ENCODE measurements at places on chromosomes 11 and 22.
A peak's percentile ranks its signal among the peaks of the same experiment; 100 is the strongest.

DNA sequence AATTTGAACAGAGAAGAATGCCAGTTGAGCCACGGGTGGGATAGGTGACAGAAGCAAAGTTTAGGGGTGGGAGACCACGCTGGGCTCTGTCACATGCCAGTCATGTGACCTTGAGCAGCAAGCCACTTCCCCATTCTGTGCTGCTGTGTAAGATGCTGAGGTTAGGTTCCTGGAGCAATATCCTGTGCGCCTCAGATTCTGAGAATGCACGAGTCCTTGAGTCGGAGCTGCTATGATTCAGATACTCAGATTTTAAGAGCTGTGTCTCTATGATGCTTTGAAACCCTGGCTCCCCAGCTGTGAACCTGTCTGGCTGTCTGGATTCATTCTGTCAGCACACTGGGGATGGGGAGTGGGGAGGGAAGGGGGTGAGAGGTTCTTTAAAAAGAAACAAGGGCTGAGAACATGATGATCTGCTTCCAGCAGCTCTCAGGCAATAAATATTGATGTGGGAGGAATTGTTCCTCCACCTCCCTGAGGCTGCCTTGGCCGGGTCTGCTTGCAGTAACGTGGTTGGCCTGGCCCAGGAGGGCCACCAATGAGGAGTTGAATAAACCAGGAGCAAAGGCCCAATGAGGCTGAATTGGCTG, 24.0 kb downstream of the SLCO2B1 start:
- DNase-seq, result no peak

- no peak for DNase-seq
These were observed 112.3 kb upstream of the GRK3 start for GRCh38 chr22:25452116-25452700.

- DNase-seq, result no peak
These were observed 55.1 kb downstream of the CEP164 start for GRCh38 chr11:117382746-117383145.

DNA sequence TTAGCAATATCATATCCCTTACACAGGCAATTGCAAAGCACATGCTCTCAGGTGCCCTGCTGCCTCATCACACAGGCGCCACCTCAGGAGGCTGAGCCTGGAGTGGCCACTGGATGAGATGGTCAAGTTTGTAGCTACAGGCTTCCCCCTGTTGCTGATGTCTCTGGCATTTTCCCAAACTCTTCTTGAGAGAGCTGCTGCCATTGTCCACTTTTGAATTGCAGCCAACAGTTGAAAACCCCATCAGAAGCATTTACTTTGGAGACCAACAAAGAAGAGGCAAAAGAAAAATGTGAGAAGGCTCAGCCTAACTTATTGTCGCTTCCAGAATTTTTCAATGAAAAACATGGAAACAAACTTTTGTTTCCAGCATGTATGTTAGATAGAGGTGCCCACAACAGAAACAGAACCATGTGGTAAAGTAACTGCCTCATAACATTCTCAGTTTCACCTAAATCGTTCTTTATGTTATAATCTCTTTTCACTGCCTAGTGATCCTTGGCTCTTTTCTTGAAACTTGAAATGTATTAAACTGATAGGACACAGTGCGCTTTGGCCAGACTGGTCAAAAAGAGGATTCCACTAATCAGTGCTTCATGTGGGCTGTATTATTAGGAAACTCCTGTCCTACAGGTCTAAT, 47.6 kb upstream of the OR8B8 start:
- DNase-seq, result no peak

- no peak for DNase-seq
These were observed 14.4 kb downstream of the RNH1 start for GRCh38 chr11:492427-493226.

GRCh38 chr11:63829823-63830489, 9.0 kb upstream of the MARK2 start:
- no peak for DNase-seq

DNA sequence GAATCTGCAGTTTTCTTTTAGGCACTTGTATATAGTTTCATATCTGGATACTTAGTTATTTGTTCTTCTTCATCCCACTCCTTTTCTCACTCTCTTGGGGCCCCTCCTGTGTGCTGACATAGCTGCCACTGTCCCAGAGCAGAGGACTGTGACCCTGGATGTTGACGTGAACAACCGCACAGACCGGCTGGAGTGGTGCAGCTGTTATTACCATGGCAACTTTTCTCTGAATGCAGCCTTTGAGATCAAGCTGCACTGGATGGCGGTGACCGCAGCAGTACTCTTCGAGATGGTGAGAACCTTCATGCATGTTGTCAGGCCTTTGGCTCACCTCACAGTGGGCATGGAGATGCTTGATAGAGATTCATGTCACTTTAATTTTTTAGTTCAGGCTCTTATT, 50.9 kb upstream of the YWHAH start:
- no peak for DNase-seq

DNA sequence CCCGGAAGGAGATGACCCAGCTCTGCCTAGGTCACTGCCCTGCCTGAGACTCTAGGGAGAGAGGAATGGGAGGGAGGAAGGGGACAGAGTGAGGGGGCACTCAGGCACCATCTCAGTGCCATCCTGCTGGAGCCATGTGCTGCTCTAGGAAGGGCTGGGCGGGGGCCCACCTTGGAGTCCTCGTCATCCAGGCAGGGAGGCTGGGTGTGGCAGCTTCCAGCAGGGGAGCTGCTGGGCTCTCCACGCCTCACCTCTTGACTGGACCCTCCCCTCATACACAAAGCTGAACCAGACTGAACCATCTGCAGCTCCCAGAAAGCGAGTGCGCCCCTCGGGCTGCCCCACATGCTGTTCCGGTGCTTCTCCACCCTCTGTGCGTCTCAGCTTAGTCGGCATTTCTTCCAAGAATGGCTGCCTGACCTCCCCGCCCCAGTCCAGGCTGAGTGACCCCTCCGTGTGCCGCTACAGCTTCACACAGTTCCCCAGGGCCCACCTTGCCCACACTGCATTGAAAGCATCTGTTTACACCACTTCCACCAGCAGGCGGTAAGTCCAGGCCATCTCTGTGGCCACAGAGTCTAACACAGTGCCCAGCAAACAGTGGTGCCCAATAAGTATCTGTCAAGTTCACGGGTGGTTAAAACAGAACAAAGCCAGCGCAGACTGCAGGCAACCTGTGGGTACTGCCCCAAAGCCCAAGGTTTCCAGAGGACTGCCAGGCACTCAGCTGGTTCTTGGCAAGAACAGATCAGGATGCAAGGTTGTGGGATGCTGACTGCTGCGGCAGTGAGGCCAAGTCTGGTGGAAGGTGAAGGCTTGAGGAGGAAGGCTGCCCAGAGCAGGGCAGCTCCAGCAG, 9.4 kb upstream of the TRIM29 start:
- DNase-seq, result no peak

DNA sequence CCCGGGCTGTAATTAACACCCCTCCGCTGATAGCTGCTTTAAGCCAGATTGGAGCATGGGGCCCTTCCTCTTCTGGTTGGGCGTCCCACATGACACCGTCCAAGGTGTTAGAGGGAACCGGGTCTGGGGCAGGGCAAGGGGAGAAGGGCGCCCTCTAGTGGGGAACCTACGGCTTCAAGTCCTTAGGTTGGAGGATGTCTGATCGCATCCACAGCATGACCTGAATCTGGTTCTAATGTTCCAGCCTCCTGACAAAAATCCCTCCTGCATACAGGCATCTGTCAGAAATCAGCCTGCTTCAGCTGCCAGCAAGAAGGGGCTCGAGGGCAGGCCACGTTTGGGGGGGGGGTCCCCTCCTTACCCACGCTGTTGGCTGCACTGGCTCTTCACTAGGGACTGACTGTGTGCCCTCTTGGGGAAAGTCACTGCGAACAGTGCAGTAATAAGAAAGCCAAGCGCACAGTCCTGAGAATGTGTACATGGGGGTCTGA, 94.2 kb upstream of the TBCEL start:
- no peak for DNase-seq

DNA sequence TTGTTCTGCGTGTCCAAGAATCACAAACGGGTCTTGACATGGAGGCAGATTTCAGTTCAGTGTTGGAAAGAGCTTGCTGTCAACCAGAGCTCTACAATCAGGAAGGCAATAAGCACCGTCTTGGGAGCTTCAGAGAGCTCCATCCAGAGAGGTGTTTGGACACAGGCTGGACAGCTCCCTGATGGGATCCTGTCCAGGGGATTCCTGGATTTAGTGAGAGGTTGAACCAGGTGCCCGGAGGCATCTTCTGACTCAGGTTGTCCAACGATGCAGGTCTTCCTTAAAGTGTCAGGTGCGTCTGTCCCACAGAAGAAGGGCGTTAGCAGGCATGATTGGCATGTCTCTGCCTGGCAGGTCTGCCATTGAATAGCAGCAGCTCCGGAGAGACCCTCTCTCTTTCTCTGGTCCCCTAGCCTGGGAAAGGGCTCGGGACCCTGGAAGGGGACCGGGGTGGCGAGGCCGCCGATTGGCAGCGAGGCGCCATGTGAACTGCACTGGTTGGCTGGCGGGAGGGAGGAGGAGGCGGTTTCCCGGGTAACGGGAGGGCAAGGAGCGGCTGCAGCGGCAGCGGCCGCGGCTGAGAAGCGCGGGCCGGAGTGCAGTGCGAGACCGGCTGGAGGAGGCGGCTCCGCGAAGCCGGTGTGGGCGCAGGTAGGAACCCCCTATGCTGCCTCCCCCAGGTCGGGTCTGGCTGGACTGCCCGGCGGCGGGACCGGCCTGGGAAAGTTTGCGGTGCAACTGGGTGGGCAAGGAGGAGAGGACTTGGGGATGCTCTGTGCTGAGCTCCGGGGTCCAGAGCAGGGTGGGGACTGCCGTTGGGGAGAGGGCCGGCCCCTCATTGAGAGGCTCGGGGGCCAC, 104.1 kb upstream of the E2F8 start:
- DNase-seq, result no peak

GRCh38 chr11:110907629-110908028, 195.4 kb upstream of the ARHGAP20 start:
- DNase-seq, result peak; percentile 40

- DNase-seq, result no peak
These were observed at the start of gene CD3D for GRCh38 chr11:118342503-118343161. CD3D (minus strand) TSS chr11:118342705; CDS start chr11:118342607, 98 bp downstream.

DNA sequence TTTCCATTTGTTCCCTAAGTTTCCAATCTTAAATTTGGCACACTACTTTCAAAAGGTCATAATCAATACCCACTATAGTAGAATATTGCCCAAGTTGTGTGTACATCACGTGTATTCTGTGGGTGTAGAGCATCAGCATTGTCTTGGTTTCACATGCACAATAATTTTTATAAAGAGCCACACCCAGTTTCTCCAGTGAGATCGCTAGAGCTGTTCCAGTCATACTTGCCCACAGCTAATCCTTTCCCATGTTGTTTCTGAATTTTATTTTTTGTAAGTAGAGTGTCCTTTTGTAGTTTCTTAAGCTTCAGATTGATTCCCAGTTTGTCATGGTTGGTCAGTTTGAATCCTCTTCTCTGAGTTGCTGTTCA, 13.7 kb downstream of the FAM118B start:
- no peak for DNase-seq

GRCh38 chr22:49676783-49677494, 150.7 kb downstream of the BRD1 start:
- DNase-seq, result no peak

DNA sequence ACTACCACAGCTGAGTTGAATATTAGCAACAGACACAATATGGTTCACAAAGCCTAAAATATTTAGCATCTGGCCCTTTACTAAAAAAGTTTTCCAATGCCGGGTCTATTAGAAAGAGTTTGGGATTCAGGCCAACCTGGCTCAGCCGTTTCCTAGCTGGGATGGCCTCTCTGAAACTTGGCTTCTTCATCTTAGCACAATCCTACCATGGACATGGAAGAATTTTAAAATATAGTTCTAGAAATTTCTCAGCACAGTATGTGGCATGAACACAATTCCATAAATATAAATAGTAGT, 103.8 kb downstream of the RRAS2 start:
- DNase-seq, result no peak

DNA sequence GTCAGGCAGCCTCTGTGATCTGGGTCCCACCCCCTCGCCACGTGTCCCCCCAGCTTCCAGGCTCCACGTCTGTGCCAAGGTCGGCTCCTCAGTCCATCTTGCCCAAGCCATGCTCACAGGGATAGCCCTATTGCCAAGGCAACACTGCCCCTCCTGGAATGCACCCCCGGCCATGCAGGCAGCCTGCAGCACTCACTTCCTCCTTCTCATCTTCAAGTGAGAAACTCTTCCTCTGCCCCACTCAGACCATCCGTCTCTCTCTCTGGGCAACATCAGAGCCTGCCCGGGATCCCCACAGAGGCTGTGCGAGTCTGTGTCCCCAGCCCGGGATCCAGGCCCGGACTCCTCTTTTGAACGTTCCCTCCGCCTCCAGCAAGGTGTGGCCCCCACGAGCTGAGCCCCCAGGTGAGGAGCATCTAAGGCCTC, 852.3 kb downstream of the BRD1 start:
- DNase-seq, result no peak

DNA sequence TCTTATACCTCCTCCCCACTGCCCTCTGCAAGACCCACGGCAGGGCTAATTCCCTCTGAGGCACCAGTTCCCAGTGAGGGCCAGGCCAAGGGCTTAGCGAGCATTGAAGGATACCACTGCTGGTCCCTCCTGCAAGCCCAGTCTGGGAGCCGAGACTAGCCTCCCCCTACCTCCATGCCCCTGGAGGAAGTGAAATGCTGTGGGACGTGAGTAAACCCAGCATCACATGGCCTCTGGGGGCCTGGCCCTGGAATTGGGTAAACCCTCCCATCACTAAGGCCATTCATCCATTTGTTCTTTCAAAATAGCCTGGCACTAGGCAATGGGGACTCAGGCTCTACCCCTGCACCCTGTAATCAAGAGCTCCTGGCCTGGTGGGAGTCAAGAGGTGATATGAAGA, 24.7 kb downstream of the ARAP1 start:
- DNase-seq, result no peak

- DNase-seq, result no peak
These were observed 29.1 kb upstream of the BIRC3 start for GRCh38 chr11:102287964-102288724.

DNA sequence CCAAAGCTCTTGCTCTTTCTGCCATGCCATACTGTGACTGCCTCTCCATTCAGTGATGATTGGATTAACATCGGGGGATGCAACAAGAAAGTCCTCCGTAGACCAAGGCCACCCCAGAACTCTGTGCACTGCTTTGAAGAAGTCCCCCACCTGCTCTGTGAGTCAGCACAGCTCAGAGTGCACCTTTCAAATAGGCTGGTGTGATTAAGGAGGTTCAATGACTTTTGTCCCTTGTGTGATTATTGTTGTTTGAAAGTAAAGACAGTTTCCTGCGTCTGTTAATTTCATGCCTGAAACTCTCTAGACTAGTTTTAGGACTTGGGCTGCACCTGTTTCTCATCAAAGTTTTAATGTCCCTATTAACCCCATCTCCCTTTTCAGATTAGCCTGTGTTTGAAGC, 33.0 kb upstream of the DBX1 start:
- DNase-seq, result no peak

- no peak for DNase-seq
These were observed 3.9 kb downstream of the LTBP3 start for GRCh38 chr11:65554057-65554818.

DNA sequence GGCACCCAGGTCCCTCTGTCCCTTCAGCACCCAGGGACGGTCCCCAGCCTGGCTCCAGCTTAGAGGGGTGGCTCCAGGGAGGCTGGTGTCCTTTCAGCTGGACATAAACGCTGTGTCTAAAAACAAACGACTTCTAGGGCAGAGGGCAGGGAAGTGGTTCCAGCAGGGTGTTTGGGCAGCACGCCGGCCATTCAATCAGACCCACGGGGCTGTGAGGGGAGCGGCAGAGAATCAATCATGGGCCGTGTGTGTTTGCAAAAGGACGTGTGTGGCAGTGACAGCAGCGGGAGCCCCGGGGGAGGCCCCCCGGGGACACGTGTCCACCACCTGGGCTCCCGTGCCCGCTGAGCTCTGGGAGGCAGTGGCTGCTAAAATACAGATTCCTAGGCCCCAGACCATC, 127.7 kb downstream of the MN1 start:
- no peak for DNase-seq

- no peak for DNase-seq
These were observed 228.1 kb downstream of the MN1 start for GRCh38 chr22:27573280-27574001.
